Progenitor cell of endocrine pancreas (in vitro differentiated cells): ENCODE measurements at places on chromosomes 11 and 22. TPM values are rescaled to one million over a fixed set of nuclear protein-coding genes. Genes with fewer than 3 reads are reported as not detected.

NCF4 gene
- not detected in 2 replicates for total RNA-seq

DNA sequence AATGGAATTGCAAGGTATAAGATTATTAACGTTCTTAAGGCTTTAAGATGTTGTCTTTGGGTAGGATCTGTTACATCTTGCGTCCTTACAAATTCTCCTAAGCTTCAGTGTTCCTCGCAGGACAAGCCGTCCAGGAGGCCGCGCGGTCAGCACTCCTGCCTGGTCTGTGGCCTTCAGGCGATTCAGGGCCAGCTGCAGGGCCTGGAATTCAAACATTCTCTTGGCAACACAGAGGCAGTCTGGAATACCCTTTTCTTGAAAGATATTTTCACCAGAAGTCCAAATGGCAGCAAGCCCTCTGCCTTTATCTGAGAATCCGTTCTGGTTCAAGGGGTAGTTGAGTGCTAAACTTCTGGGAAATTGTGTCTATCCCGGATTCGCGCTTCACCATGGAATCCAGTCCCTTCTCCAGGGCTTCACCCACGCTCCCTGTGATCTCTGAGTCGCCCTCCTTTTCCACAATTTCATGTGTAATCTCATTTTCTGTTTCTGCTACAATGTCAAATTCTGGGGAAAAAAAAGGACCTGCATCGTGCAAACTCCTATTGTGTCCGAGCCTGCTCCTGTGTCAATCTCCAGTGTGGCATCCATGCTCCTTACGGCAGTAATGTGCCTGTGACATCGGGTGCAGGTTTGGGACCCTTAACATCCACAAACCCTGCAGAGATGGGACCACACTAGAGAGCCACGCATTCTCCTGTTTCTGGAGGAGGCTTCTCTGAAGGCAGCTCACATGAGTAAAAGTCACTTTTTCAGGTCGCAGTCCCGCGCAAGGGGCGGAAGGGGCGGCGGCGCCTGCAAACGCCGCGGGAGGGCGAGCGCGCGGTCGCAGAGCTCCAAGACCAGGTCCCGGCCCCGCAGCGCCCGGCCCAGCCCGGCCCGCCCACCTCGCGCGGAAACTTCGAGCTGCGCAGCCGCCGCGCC lies 25.4 kb upstream of the SORL1 start:
- no peak overlapping the region for H3K27ac ChIP-seq
- peaks cover 3% of the 10 kb centered on the region for H3K4me1 ChIP-seq
- DNase-seq: peak; percentile 25
- H3K36me3 ChIP-seq: no peaks in the 10 kb centered on the region
- H3K4me3 ChIP-seq: peak overlapping the region; percentile 67
- H3K27me3 ChIP-seq: peaks cover 36% of the 10 kb centered on the region

DNA sequence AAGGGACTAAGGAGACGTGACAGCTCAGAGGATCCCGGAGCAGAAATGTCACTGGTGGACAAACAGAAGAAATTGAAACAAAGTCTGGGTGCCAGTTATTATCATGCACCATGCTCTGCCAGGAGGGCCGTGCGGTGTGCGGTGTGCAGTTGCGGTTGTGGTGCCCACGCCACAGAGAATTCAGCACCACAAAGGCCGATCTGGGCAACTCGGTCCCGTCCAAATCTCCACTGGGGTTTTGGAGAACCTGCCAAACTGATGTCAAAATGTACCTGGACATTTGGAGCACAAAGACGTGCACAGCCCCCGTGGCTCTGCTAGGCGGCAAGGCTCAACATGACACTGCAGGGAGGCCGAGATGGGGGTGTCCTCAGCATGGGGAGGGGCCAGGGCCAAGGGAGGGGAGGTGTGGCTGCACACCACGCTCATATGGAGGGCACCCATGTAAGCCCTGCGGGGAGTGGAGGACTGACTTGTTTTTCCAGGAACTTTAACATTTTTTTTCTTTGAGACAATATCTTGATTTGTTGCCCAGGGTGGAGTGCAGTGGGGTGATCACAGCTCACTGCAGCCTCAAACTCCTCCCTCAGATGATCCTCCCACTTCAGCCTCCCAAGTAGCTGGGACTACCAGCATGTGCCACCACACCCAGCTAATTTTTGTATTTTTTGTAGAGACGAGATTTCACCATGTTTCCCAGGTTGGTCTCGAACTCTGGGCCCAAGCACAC lies 39.4 kb downstream of the GNB1L start:
- no peak overlapping the region for H3K27ac ChIP-seq
- H3K4me1 ChIP-seq: no peaks in the 10 kb centered on the region
- no peak for DNase-seq
- H3K36me3 ChIP-seq: peaks cover 3% of the 10 kb centered on the region
- H3K4me3 ChIP-seq: no peak overlapping the region

- H3K4me1 ChIP-seq: peaks cover 5% of the 10 kb centered on the region
- DNase-seq: no peak
- no peak overlapping the region for H3K27ac ChIP-seq
- peaks cover 8% of the 10 kb centered on the region for H3K27me3 ChIP-seq
- no peaks in the 10 kb centered on the region for H3K36me3 ChIP-seq
- no peak overlapping the region for H3K4me3 ChIP-seq
Observed at GRCh38 chr11:13602844-13603243, 65.6 kb upstream of the FAR1 start.

- H3K36me3 ChIP-seq: peaks cover 14% of the 10 kb centered on the region
- H3K4me1 ChIP-seq: no peaks in the 10 kb centered on the region
- DNase-seq: no peak
- no peak overlapping the region for H3K4me3 ChIP-seq
- no peaks in the 10 kb centered on the region for H3K27me3 ChIP-seq
Observed at GRCh38 chr22:20405291-20405930, 11.5 kb downstream of the ZNF74 start.

C11orf87 gene
- total RNA-seq: 1.4 and 2.0 TPM in 2 replicates

EXPH5 gene
- total RNA-seq: 32.8 and 35.0 TPM in 2 replicates

FAM83F gene
- 19.8 and 21.3 TPM in 2 replicates for total RNA-seq

DNA sequence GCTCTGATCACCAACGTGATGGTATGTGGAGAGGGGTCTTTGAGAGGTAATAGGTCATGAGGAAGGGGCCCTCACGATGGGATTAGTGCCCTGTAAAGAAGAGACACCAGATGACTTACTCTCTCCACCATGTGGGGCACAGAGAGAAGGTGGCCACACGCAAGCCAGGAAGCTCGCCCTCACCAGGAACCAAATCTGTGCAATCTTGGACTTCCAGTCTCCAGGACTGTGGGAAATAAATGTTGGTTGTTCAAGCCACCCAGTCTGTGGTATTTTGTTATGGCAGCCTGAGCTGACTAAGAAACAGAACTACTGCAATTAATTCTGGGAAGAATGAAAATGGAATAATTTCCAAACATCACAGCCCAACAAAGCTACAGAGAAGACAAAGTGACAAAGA lies 117.5 kb downstream of the SNX19 start:
- H3K36me3 ChIP-seq: no peaks in the 10 kb centered on the region
- H3K27me3 ChIP-seq: no peaks in the 10 kb centered on the region
- H3K4me1 ChIP-seq: peaks cover 9% of the 10 kb centered on the region
- DNase-seq: no peak
- no peak overlapping the region for H3K27ac ChIP-seq

DNA sequence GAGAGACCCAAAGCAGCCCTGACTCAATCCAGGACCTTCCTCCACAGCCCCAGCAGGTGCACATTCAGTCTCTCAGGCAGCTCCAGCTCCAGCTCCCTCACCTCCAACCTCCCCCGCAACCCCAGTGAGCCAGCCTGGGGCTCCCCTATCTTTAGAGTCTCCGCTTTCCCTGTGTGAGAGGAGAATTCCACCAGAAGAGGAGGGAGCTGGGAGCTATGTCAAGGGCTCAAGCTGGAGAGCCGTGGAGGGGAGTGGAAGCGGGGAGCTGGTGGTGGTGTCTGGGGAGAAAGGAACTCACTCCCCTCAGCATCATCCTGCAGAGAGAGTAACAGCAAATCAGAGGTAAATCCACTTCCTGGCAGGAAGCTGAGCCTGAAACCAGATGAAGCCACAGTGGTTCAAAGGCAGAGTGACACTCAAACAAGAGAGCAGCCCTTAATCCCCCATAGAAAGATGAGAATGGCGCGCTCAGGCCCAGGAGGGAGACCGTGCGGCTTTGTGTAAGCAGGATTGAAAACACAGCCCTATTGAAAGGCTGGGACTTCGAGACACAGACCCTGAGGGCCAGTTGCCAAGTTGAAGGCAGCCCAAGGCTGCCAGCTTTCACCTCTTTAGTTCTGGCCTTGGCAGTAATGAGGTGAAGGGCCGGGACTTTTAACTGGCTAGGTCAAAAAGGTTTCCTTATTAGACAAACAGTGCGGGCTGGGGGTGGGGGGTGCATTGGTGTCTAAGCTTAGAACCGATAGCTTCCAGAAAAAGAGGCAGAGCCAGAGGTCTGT lies 21.4 kb upstream of the CDON start:
- H3K4me3 ChIP-seq: no peak overlapping the region
- H3K4me1 ChIP-seq: peaks cover 43% of the 10 kb centered on the region
- H3K36me3 ChIP-seq: no peaks in the 10 kb centered on the region

DNA sequence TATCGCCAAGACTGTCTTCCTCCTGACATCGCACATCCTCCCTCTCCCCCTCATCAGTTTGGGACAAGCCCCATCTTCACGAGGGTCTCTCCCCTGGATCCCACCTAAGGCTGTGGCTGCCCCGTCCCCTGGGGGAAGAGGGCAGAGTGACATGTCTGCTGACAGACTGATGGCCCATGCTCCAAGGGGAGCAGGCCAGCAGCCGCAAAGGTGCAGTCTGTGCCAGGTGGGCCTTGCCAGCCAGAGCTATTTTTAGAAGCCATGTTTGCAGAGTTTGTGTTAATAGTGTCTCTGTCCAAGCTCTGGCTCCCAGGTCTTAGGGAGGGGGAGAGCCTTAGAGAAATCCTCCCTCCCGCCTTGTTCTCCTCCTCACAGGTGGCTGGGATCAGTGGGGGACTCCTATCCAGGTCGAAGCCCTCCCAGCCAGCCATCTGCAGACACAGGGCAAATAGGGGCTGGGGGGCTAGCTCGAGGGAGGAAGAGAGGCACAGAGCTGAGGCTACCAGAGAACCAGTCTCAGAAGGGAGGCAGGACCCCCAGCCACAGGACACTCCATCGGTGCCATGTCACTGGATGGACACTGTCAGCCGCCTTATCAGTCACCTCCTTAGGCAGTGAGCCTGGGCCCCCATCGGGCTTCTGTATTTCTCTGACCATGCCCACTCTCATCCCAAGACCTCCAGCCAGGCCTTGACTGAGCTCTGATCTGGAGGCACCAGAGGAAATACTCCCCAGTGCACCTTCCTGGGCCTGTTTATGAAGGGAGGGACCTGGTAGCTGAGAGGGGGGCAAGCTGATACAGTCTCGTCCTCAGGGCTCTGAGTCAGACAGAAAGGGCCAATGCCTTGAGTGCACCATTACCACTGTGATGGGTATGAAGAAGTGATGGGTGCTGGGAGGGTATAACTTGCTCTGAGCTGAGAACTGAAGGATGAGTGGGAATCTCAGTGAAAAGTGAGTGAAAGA lies 49.3 kb downstream of the CHRDL2 start:
- H3K27ac ChIP-seq: no peak overlapping the region
- no peak for DNase-seq
- peaks cover 2% of the 10 kb centered on the region for H3K4me1 ChIP-seq
- no peaks in the 10 kb centered on the region for H3K36me3 ChIP-seq

CAVIN3 gene
- 6.7 and 7.1 TPM in 2 replicates for total RNA-seq

DNA sequence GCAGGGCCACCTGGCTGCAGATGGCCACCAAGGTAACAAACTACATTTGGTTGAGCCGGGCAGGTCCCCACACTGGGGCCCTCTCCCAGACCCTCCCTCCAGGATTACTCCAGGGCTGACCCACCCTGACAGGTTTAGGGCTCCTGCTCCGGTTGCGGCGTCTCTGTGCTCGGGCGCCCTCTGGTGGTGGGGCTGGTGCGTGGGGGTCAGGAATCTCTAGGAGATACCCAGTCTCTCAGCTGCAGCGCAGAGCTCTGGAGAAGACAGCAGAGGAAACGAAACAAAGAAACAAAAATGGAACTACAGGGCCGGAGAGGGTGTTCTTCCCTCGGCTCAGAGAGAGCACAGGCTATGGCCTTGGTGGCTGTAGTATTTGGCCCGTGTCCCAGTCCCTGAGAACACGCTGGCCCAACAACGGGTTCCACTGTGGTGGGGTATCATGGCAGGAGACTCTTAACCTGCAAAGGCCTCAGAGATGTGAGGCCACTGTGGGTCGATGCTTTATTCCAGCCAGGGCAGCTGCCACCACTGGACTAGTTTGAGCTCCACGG lies 2.4 kb downstream of the C11orf96 start:
- H3K4me3 ChIP-seq: no peak overlapping the region
- no peak overlapping the region for H3K27ac ChIP-seq
- peak; percentile 32 for DNase-seq
- H3K4me1 ChIP-seq: peaks cover 7% of the 10 kb centered on the region
- H3K27me3 ChIP-seq: peaks cover 64% of the 10 kb centered on the region
